ENCODE measurements at places on chromosomes 5 and 9.
A peak's percentile ranks its signal among the peaks of the same experiment; 100 is the strongest.

- no peak for DNase-seq
Observed at GRCh38 chr5:132528021-132528420, 15.3 kb downstream of the IL5 start.

GRCh38 chr9:95777136-95777535, 98.4 kb upstream of the ERCC6L2 start:
- no peak for DNase-seq

- no peak for DNase-seq
Observed at GRCh38 chr9:71590362-71590761, 178.0 kb downstream of the CEMIP2 start.

GRCh38 chr5:89216606-89217005, 333.6 kb upstream of the MEF2C start:
- DNase-seq, result no peak

DNA sequence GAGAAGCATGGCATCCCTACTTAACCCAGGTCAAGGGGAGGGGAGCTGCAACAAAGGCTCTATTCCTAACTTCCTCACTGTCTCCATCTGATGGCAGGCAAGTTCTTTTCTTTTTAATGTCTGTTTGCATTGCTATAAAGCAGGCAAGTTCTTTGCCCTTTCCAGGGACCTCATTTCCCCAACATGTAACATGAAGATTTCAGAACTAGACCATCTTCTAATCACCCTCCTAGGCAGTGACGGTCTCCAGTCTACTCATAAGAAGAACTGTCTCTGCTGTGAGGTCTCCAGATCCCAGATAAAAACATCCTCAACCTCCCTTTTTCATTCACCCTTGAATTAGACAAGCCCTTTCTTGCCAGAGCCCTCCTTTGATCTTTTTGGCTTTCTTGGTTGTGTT, 42.1 kb downstream of the PPP1R2B start:
- no peak for DNase-seq

DNA sequence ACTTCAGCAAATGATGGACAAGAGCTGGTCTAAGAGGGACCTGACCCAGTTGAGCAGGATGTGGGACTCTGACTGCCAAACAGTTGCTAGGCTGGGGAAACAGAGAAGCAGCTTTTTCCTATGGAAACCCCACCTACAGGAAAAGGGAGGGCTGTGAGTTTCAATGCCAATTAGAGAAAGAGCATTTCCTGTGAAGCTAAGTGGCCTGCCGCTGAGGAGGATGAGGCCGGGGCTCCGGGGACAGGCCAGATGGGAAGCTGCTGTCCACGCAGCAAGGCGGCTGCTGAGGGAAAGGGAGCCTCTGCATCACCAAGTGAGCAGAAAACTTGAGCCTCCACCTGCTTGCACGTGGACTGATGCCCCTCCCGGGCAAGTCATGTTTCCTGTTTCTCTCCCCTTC, at the start of gene PCDH12:
PCDH12 (minus strand) TSS at position 90 of the 400 bp plus-strand sequence. CDS start 351 bp downstream, outside the sequence.
- no peak for DNase-seq

DNA sequence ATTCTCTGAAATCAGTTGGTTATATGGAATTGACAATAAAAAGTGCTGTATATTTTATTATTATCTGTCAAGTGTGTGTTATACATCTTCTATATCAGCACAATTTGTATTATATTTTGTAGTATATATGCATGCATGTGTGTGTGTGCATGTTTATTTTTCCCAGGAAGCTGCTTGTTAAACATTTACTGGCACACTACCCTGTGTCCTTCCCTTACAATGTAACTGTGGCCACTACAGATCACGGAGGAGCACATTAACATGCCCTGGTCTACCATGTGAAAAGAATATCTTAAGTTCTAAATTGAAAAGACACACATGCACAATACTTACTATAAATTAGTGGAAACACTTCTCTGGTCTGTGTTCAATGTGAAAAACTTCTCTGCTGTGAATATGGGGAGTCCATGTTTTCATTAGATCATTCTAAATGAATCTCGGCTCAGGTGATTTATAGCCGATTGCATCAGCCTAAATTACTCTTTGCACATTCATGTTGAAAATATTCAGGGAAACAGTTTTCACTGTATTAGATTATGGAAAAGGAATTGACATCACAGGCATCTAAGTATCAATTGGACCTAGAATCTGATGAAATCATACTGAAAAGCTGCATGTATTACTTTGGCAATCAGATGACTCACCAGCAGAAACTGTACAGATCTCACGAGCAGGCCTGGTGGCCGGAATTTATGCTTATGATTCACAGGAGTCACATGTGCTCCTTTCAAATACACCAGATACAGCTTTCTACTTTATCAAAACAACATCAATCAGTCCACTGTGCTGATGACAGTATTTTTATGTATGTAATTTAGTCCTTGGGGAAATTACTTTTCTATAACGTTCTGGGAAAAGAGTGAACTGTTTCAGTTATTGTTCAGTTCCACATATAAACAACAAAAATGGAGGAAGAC, 39.4 kb downstream of the LURAP1L start:
- DNase-seq, result no peak

DNA sequence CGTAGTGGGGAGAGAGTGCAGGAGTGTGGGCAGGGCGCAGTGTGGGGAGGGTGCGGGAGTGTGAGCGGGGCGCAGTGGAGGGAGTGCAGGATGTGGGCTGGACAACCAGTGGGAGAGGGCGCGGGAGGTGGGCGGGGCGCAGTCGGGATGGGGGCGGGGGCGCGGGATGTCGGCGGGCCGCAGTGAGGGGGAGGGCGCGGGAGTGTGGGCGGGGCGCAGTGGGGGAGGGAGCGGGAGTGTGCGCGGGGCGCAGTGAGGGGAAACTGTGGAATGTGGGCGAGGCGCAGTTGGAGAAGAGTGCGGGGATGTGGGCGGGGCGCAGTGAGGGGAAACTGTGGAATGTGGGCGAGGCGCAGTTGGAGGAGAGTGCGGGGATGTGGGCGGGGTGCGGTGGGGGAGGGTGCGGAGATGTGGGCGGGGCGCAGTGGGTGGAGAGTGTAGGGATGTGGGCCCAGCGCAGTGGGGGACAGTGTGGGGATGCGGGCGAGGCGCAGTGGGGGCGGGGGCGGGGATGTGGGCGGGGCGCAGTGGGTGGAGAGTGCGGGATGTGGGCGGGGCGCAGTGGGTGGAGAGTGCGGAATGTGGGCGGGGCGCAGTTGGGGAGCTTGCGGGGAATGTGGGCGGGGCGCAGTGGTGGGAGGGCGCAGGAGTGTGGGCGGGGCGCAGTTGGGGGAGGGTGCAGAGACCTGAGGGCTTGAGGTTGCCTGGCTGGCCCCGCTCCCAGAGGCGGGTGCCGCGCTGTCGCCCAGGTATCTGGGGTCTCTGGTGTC, at the start of gene NXNL2:
NXNL2 (plus strand) TSS at position 723 of the 770 bp plus-strand sequence. CDS start 257 bp downstream, outside the sequence.
- DNase-seq, result peak; percentile 37

- DNase-seq, result no peak
Observed at GRCh38 chr5:15693933-15694332, 194.0 kb downstream of the FBXL7 start.

GRCh38 chr5:80153586-80154126, 102.2 kb downstream of the SERINC5 start:
- DNase-seq, result no peak
